ENCODE measurements at places on chromosomes 4 and X.

DNA sequence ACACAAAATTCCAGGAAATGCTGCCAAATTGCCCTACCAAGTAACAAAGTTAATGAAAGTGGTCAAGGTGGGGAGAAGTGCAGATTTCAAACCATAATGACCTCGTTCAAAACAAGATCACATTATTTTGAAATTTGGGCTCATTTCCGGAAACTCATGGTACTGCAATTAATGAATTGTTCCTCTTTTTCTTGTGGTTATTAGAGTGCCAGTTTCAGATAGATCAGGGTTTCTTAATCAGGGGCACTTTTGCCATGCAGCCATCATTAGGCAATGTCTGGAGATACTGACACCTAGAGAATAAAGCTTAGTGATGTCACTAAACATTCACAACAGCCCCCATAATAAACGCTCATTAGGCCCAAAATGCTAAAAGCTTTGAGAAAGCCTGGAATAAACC lies 381.5 kb upstream of the GALNT7 start:
- no peak for DNase-seq

DNA sequence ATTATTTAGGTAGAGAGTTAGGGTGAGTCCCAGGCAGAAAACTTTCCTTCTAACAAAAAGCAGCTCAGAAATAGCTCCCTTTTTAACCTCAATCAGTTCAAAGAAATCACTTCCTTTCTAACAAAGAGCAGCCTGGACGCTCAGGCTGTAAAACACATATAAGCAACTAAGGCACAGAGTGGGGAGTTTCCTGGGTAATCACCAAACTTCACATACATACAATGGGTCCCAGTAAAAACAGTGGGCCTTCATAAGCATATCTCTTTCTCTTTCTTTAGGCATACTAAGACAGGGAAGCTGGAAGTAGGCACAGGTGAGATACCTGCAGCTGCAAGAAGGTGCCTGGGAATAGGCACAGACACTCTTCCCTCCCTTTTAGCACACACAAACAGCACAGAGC lies 4.9 kb upstream of the NAF1 start:
- no peak for DNase-seq

DNA sequence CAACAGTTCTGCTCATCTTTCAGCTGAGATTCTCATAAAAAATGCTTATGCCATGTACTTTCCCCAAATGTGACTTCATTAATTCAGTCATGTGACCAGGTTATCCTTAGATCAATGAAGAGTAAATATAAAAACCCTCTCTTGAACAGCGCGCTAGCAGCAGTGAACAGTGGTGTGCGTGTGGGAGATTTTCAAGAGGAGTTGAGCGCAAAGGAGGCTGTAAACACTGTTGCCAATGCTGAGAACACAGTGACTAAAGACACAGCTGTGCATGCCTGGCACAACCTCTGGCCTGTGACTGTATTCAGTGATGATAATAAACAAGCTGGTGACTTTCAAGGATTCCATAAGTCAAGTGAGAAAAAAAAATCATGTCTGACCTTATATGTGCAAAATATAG lies 25.1 kb downstream of the MSX1 start:
- DNase-seq = no peak

DNA sequence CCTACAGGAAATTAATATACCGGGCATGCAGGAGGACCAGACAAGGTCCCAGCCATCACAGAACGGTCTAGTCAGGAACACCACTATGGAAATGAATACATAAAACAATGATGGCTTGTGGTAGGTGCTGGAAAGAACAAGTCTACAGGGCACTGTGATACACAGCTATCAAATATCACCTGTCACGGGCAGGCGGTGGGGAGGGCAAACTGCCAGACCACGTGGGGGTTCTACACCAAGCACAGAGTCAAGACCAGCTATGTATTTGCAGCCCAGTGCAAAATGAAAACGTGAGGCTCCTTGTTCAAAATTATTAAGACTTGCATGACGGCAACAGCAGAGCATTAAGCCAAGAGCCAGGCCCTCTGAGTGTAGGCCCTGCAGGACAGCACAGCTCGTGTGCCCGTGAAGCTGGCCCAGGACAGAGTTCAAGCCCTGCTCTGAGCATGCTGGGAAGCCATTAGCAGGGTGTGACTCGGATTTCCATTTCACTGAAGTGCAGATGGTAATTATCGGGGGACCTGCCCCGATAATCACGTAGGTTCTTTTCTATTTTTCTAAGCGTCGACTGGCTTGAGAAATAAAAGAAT lies 83.6 kb downstream of the JAKMIP1 start:
- no peak for DNase-seq

- peak; percentile 1 for DNase-seq
These were observed 391 bp upstream of the PHKA1 start for GRCh38 chrX:72714478-72714916.

DNA sequence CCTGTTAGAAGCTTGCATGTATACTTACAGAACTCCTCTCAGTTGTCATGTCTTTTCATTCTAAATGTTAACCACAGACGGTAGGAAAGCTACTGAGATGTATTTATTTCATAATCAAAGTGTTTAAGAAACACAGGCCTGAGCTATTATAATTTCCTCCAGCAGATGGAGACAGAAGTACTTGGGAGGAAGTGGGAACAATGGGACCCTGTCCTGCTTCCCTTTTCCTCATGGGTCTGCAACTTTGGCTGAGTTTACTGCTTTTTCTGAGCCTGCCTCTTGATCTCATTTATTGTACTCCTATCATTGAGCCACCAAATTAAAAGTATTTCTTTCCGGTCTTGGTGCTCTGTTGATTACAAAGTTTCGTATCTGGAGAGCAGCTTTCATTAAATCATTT lies 67.7 kb upstream of the SPANXN2 start:
- DNase-seq = no peak
